ENCODE measurements at places on chromosomes 6 and 20. TPM values are rescaled to one million over a fixed set of nuclear protein-coding genes. Genes with fewer than 3 reads are reported as not detected.

The PRPH2 gene
- 0.31 TPM for total RNA-seq

DNA sequence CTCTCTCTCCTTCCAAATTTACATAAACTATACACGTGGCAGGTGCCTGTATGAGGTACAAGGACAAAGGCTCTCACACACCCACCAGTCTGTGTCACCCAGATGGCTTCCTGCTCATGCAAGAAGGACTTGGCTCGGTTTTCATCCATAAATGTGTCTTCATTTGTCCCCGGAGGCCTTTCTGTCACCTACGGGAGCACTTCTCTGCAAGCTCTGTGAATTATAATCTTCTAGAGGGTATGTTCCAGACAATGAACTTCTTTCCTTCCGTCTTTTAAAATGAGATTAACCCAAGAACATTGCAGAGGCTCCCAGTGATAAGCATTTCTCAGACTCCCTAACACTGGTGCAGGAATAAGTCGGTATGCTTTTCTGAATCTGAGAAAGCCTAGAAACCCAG, 123.6 kb downstream of the PTPRT start:
- no peak for DNase-seq

The ELOVL2 gene
- total RNA-seq, result 0.46 TPM

DNA sequence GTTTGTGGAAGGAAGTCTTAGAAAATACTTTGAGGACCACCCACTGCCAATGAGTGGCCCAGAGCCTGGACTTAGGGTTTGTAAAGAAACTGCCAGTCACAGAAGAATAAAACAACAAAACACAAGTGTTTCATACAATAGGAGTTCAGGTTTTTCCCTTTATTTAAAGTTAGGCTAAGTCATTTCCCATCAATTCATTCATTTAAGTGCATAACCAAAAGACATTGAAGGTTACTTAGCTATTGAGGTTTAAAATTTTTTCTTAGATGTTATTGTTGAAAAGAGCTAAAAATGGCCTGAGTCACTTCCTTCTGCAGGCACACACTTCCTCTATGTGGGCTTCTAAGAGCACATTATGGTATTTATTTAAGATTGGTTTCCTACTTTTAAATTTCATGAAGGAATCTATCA, 54.2 kb downstream of the ARMC2 start:
- DNase-seq, result no peak

The GPSM3 gene
- total RNA-seq, result 12.0 TPM

- DNase-seq, result no peak
These were observed 70.8 kb upstream of the AHI1 start for GRCh38 chr6:135568379-135568778.

The RAB44 gene
- not detected for total RNA-seq

The ZNF391 gene
- 4.4 TPM for total RNA-seq

DNA sequence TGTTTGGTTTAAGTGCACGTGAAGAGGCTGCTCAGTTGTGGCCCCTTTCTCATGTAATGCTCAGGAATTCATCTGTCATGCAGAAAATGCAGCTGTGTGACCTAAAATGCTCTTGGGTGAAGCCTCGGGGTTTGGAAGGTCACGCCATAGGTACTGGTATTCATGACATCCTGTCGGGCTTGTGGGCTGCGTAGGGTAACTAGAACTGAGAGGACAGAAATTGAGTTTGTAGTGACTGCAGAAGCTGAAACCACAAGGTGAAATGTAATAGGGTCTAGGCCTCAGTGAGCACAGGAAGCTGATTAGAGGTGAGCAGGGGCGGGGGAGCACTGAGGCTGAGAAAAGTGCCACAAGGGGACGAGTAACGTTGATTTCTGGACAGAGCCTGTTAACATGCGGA, 128.8 kb downstream of the SOBP start:
- no peak for DNase-seq

- DNase-seq, result no peak
These were observed 252.0 kb downstream of the TBX18 start for GRCh38 chr6:84512391-84512790.

DNA sequence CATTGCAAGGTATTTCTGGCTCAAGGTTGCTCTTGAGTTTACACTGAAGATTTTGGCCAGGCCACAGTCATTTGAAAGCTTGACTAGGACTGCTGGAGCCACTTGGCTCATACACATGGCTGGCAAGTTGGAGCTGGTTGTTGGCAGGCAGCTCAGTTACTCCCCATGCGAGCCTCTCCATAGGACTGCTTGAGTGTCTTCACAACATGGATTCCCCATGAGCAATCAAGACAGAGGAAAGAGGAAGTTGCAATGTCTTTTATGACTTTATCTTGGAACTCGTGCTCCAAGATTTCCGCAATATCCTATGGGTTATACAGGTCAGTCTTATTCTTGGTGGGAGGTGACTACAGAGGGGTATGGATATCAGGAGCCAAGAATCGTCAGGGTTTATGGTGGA, 1.4 kb upstream of the MANBAL start:
- DNase-seq, result no peak

GRCh38 chr20:54118220-54119001, 48.0 kb upstream of the BCAS1 start:
- no peak for DNase-seq

- DNase-seq, result no peak
These were observed 90.8 kb upstream of the TENT5A start for GRCh38 chr6:81843302-81843701.

Measured in H9 (cell line).